ENCODE measurements at places on chromosomes 1 and 21. TPM values are rescaled to one million over a fixed set of nuclear protein-coding genes. Genes with fewer than 3 reads are reported as not detected.

Gene FMO5
- 0.16 TPM for total RNA-seq

Gene SLC16A4
- total RNA-seq: 5.2 TPM

Gene CNKSR1
- total RNA-seq: 1.5 TPM

Gene TIE1
- 0.98 TPM for total RNA-seq

Gene APCS
- total RNA-seq: not detected

Gene TNFSF18
- under 0.01 TPM for total RNA-seq

Gene FALEC
- total RNA-seq: 0.49 TPM

Gene ACTL8
- not detected for total RNA-seq

Gene TENT5C
- total RNA-seq: not detected

Gene NMNAT2
- total RNA-seq: 0.13 TPM

Gene AIRE
- 0.13 TPM for total RNA-seq

Gene LCE1F
- total RNA-seq: not detected

Gene ETV3L
- total RNA-seq: not detected

Gene KCNK1
- total RNA-seq: 4.7 TPM

Gene SH2D1B
- not detected for total RNA-seq

Gene LYSMD1
- 7.1 TPM for total RNA-seq

Gene SPRR3
- total RNA-seq: not detected

Gene CD164L2
- 0.13 TPM for total RNA-seq

Gene RGS13
- not detected for total RNA-seq

Gene LRRC47
- total RNA-seq: 29.9 TPM

Gene CFHR4
- total RNA-seq: not detected

Gene ACTN2
- total RNA-seq: under 0.01 TPM

Gene LDLRAD1
- not detected for total RNA-seq

Gene IFFO2
- 19.9 TPM for total RNA-seq

Gene LCE3D
- not detected for total RNA-seq

Gene ANGPTL1
- not detected for total RNA-seq

Gene LINGO4
- not detected for total RNA-seq

Gene NBPF6
- total RNA-seq: not detected

Gene HCRTR1
- total RNA-seq: not detected

Gene KIF26B
- 2.6 TPM for total RNA-seq

Gene CYP4X1
- 1.4 TPM for total RNA-seq

Gene TMEM81
- 1.5 TPM for total RNA-seq

Gene RGS18
- total RNA-seq: not detected

Gene AQP10
- not detected for total RNA-seq

Gene ATXN7L2
- 4.4 TPM for total RNA-seq

Gene MAN1C1
- 1.6 TPM for total RNA-seq

Gene CFHR3
- total RNA-seq: not detected

Gene MATN1
- not detected for total RNA-seq

Gene LRRN2
- 0.38 TPM for total RNA-seq

Gene MSH4
- total RNA-seq: not detected

Gene GUCA2B
- not detected for total RNA-seq

Gene NKAIN1
- total RNA-seq: 2.4 TPM

Gene AMY2A
- total RNA-seq: not detected

Gene LRRC71
- total RNA-seq: not detected

Gene PIK3R3
- total RNA-seq: 4.4 TPM

Data from mesangial cell (primary cell).